ENCODE measurements at places on chromosomes 1 and 21.

DNA sequence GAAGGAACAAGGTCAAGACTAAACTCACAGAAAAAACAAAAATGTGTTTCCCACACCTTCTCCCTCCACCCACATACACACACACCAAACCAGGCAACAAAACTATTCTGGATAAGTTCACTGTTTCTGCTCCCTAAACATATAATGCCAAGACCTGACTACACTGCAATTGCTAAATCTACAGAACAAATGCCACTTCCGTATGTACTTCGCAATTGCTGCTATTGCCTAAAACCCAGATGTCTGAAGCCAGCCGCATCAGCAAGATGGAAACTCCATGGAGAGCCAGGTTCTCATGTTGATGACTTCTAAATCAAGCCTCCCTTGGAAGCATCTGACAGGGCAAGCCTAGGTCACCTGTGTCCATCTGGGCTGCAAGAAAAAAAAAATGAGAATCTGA lies 8.3 kb upstream of the AIM2 start:
- DNase-seq, result no peak

- DNase-seq, result no peak
Measured at GRCh38 chr1:193437785-193438184, 251.4 kb upstream of the B3GALT2 start.

DNA sequence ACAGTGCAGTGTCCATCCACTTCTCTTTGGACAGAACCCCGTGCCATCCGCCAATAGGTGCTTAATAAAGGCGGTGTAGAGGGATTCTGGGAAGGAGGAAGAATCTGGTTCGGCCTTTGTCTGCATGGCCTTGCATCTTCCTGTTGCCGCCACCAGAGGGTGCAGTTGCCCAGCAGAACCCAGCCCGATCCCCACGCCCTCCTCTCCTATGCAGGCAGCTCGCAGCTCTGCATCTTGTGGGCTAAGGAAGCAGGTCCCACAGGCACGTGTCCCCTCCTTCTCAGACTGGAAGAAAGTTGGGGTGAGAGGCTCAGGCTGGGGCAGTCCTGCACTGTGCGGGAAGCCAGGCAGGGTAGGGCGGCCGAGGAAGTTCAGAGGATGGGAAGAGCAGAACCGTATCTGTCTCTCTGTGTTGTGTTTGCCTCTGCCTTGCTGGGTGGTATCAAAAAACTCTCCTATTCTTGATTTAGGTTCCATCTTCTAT lies 20.8 kb downstream of the NAV1 start:
- DNase-seq, result peak; percentile 59

- no peak for DNase-seq
Measured at GRCh38 chr21:16538936-16539440, 809.2 kb downstream of the USP25 start.

- no peak for DNase-seq
Measured at GRCh38 chr1:151718011-151718431, 1.4 kb upstream of the CELF3 start.

DNA sequence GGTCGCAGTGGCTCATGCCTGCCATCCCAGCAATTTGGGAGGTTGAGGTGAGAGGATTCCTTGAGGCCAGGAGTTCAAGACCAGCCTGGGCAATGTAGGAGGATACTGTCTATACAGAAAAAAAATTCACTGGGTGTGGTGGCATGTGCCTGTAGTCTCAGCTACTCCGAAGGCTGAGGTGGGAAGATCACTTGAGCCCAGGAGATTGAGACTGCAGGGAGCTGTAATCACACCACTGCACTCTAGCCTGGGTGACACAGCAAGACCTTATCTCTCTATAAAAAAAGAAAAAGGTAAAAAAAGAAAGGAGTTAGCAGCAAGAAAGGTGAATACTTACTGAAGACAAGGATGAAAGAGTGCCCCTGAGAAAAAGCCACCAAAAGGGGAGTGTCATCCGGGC lies 23.7 kb upstream of the BCL10 start:
- no peak for DNase-seq

DNA sequence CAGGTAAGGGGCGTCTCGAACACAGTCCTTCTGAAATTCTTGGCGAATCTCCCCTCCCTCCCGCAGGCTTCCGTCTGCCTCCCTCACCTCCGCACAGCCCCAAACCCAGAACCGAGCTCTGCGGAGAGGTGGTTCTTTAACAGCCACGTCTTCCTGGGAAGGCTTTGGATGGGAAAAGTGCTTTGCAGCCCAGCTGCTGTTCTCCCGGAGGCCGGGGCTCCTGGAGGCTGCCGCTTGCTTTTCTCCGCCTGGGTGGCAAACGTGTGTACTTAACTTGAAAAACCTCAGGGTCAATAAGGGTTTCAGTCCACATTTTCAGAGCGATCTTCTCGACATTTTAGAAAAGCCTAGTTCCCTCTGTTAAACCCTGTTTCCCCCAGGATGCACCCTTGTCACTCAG lies 109.3 kb downstream of the PRDM16 start:
- no peak for DNase-seq

DNA sequence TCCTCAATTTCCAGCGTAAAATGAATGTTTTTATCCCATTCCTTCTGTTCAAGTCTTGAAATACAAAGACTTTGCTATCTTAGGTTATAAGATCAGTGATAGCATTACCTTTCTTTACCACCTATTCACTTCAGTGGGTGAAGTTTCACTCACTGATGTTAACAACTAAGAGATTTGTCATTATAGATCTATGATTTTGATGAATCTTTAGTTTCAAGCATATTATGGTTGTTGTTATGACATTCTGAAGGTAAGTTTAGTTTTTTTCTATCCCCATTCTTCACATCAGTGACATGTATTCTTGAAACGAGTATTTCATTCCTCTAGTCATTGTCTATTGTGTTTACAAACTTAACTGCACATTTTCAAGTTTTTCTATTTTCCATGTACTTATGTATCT lies 182.5 kb downstream of the ATP6V1G3 start:
- DNase-seq, result no peak

GRCh38 chr1:221692643-221693042 lies 49.2 kb downstream of the DUSP10 start:
- DNase-seq, result no peak
